NCI-H1930 (cell line): ENCODE measurements at places on chromosomes 16 and 17.

- DNase-seq, result no peak
Observed at GRCh38 chr16:78577630-78578029, 478.2 kb downstream of the WWOX start.

DNA sequence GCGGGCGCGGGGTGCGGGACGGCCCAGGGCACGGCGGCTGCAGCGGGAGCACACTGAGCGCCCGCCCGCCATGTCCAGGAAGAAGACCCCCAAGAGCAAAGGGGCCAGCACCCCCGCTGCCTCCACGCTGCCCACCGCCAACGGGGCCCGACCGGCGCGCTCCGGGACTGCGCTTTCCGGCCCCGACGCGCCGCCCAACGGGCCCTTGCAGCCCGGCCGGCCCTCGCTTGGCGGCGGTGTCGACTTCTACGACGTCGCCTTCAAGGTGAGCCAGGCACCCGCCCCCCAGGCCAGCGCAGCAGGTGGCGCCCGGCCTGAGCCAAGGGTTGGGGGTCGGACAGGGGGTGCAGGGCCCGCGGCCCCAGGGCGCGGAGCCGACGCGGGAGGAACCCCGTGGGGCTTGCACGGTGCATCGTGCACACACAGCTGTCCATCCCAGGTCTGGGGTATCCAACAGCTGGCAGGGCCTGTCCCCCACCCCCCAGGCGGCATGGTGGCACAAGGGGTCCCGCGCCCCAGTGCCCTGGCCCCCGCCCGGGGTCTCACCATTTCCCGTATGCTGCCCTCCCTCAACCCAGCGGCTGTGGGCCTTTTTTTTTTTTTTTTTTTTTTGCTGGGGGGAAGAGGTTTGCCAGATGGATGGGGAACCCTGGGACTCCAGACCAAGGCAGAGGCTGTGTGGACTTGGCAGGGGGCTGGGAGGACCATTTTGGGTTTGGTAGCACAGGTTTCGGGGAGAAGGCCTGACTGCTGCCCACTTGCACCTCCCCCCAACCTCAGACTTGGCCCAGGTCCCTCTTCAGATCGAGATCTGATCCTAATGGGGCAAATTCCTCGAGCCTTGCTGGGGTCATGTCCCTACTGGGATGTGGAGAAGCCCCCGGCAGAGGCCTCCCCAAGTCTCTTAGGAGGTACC lies 547 bp downstream of the RAB26 start:
- DNase-seq, result peak; percentile 45

DNA sequence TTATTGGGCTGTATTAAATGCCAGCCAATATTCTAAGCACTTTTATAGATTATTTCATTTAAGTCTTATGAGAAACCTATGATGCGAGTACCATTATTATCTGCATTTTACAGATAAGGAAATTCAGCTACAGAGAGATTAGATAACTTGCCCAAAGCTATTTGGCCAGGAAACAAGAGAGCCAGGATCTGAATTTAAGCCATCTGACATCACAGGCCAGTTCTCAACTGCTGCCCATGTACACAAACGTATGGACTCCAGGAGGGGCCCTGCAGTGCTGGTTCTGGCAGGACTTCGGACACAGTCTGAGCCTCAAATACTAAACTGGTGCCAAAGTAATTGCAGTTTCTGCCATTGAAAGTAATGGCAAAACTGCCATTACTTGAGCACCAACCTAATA lies 40.2 kb downstream of the CPPED1 start:
- no peak for DNase-seq

DNA sequence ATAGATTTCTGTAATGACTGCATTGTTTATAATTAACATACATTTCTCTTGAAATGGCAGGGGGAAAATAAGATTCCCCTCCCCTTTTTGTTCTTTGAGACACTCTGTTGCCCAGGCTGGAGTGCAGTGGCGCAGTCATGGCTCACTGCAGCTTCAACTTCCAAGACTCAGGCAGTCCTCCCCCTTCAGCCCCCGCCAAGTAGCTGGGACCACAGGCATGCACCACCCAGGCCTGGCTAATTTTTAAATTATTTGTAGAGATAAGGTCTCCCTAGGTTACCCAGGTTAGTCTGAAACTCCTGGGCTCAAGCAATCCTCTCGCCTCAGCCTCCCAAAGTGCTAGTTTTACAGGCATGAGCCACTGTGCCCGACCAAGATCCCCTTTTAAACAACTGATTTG lies 67.7 kb downstream of the KATNIP start:
- DNase-seq, result no peak

DNA sequence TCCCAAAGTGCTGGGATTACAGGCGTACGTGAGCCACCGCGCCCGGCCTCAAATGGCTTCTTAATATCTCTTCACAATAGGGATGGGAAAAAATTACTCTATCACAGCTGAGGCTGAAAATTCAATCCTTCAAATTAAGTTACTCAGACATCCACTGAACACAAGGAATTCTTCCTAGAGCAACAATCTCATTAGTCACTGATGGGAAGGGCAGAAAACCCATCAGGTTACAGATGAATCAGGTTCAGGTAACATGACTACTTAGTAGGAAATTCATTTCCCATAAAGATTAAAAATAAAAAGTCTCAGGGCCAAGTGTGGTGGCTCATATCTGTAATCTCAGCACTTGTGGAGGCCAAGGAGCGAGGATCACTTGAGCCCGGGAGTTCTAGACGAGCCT lies 42.5 kb upstream of the ABR start:
- DNase-seq, result no peak

GRCh38 chr16:87486713-87487247 lies 6.0 kb downstream of the ZCCHC14 start:
- no peak for DNase-seq

DNA sequence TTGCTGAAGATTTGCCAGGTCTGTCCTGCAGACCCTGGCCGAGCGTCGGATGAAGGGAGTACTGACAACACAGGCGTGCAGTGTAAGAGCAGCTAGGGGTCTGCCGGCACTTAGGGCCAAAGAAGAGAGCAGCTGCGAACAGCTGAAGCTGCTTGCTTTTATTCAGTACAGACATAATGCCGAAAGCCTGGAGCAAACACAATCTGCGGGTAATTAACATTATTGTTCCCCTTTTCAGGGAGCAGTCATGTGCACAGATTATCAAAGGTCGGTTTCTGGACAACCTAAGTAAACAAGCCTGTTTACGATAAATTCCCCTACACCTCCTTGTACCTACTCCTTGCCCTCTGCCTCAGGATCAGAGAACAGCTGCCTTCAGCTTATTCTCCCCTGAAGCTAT lies 12.0 kb upstream of the KRT23 start:
- peak; percentile 44 for DNase-seq

- DNase-seq, result peak; percentile 41
Observed at GRCh38 chr17:15262291-15263205, 2.6 kb downstream of the PMP22 start.

GRCh38 chr17:32269377-32269776 lies 3.7 kb downstream of the RHBDL3 start:
- DNase-seq, result no peak

GRCh38 chr16:84647828-84648594 lies at the start of gene KLHL36:
Gene KLHL36 (plus strand): TSS chr16:84648511. CDS start chr16:84650868, 2,357 bp downstream.
- no peak for DNase-seq
